Astrocyte of the cerebellum (primary cell): ENCODE measurements at places on chromosomes 13 and 19.

- no peak for DNase-seq
Measured at GRCh38 chr13:70430256-70430655, 322.0 kb upstream of the KLHL1 start.

DNA sequence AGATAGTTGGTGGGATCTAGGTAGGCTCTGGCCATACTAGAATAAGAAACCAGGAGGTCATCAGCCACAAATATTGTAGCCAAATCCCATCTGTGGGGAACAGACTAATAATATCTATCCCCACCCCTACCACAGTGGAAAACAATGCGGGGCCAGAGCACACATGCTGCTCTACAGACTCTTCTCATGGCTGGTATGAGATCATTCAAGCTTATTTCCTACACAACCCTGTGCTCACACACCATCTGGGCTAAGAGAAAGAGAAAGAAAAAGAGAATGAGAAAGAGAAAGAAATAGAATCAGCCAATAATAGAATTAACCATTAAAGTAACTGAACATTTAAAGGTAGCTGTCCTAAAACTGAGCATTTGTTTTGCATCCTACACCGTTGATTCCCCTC, 1268.4 kb upstream of the SPRY2 start:
- no peak for DNase-seq

DNA sequence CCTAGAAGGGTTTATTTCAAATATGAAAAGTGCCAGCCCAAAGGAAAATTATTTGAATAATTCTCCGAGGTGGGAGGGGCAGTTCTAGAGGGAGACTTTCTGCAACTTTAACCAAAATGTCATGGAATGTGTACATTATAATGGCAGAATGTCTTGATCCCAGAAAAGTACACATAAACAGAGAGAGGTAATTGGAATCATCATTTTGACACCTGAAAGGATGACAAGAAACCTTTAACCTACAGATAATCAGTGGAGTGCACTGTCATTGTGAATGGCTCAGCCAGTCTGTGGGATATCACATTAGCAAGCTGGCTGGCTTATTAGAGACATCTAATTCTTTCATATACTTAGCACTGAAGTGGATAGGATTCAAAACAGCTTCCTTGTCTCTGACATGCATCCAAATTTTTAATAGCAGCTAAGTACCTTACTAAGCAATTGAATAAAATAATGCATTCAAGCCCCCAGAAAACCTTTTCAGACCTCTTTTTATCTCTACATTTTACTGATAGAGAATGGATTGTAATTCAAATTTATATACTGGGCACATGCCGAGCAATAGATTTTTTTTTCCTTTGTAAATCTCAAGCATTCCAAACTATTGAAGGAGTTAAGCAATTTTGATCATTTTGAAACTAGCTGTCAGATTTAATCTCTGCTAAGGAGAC, 468.6 kb downstream of the COG6 start:
- DNase-seq = no peak

DNA sequence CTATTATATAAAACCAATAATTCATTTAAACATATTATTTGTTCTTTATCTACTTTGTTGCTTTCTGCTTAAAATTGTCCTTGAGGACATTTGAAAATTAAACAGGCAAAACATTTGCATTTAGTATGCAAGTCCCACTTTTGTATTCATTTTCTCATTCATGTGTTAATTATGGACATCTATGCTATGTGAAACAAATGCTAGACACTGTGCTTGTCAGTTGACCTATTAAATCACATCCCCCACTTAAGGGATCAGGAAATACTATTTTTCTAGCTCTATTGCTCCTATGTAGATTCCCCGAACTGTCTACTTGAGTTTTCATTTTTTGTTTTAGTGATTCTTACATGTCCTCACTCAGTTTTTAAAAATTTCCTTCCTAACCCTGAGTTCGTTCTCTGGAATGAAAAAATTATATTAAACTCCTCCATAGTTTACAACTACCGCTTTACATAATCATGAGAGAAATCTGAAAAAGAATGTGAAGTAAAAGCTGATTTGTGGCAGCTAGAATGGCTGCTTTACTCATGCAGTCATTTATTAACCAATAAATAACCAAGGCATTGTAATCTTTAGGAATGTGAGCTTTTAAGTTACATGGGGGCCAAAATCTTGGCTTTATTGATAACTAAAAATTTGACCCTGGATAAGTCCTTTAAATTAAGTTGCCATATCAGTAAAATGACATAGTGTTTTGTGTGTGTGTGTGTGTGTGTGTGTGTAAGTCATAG, 188.5 kb downstream of the LIG4 start:
- DNase-seq = no peak

DNA sequence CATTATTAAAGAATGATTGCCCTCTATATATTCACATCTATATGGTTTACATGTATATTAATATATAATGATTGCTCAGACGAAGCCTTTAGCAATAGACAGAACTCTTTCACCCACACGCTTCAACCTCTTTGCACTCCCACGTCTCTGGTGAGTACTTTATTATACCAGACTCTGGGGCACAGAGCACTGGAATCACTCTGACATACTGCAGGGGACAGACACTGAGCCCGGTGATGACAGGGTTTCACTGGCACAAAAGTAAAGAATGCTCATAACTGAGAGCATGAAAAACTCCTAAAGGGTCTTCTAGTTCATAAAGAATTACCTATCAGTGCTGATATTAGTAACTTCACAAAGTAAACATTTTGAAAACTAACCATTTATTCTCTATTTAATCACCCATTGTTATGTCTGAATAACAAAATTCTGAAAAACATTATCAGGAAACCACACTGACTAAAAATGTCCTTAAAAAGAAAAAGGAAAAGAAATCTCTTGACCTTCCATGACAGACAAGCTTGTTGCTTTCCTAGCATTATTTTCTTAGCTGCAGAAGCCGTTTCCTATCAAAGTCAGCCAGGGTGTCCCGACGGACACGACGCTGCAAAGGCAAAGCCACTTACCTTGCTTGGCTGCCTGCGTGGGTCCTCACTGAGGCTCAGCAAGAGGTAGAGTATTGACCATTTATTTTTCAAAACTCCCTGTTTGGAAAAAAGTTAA, 29.1 kb downstream of the TUBGCP3 start:
- no peak for DNase-seq

DNA sequence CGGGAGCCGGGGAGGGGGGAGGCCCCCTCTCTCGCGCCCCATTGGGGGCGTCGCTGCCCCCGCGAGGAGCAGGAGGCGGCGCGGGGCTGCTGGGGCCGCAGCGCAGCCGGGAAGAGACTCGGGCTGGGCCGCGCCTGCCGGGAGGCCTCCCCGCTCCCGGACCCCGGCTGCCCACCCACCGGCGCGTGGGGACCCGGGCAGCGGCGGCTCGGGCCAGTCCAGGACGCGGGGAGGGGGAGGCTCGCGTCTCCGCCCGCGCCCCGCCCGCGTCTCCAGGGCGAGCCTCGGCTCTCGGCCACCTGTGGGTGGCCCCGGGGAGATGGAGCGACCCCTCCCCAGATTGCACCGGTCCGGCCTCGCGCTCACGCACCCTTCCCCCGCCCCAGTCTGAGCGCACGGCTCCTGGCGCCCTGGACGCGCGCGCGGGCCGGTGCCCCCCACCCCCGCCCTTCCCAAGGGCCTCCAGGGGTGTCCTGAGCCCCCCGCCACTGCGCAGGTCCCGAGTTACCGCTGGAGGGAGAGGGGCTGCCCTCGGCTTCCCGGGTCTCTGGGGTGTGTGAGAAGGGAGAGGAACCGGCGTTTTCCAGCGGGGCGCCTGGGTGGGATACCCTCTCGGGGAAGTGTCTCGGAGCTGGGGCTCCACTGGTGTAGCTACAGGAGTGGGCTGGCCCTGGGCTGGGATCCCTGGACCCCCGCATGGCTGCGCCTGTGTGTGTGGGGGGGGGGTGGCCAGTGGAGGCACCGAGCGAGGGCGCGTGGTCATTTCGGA, 645 bp downstream of the PALM start:
- no peak for DNase-seq

DNA sequence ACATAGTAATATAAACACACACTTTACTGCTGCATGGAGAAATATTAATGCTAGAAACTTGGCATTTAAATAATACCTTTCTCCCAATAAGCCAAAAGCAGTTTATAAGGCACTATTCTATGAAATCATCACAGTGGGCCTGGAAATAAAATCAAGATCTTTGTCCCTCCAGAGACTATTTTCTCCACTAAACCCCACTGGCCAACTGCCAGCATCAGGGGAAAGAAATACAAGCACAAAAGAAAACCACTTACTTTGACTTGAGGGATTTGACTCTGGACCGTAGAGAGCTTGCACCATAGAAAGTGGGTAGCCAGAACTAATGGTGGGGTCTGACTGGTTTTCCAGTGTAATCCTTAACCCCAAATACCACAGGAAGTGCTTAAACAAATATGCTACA, 71.9 kb downstream of the DCLK1 start:
- peak; percentile 62 for DNase-seq

DNA sequence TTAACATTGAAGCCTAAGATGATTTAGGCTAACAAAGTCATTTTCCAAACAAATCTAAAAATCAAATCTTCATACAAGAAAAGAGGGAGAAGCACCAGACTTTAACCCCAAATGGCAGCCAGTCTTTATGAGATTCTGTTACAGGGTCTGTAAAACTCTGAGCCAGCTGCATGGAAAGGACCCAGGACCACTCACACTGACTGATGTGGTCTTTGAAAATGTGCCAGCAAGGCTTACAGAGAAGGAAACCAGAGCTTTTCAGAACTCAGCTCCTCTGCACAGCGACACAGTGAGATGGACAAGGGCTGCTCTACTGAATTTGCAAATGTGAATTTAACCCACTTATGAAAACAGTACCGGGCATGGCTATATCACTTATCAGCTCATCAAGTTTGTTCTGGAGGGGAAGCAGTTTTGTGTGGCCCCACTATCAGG, 98.8 kb upstream of the SERP2 start:
- no peak for DNase-seq

- DNase-seq = no peak
Measured at GRCh38 chr13:95269756-95270155, 31.5 kb downstream of the ABCC4 start.

DNA sequence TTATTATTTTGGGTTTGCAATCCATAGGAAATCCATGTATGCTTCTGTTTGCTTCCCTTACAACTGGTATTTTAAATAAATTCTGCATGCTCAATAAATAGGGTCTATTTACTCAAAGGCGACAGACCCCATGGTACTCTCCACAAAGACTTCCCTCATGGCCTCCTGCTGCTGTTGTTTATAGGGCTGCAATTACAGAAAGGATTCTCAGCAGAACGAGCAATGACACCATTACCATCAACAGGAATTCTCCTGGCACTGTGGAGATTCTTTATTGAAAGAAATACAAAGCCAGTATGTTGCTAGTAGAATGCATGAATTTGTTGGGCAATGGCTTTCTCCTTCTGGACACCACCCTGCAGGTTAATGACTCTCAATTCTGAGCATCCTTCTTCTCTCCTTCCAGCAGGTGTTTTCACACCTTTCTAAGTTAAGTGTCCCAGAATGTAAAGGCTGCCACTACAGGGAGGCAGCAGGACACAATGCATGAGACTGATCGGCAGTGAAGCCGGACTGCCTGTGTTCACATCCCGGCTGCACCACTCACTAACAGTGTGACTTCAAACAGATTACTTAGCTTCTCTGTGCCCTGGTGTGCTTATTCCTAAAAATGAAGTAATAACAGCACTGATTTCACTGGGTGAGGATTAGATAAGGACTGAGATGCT, 360.2 kb downstream of the DNAJC15 start:
- no peak for DNase-seq

- DNase-seq = no peak
Measured at GRCh38 chr19:14632286-14632685, 42.4 kb downstream of the ADGRE3 start.

- peak; percentile 44 for DNase-seq
Measured at GRCh38 chr13:50990818-50991506, 81.4 kb downstream of the RNASEH2B start.

- no peak for DNase-seq
Measured at GRCh38 chr13:31805841-31806240, 66.5 kb downstream of the RXFP2 start.

DNA sequence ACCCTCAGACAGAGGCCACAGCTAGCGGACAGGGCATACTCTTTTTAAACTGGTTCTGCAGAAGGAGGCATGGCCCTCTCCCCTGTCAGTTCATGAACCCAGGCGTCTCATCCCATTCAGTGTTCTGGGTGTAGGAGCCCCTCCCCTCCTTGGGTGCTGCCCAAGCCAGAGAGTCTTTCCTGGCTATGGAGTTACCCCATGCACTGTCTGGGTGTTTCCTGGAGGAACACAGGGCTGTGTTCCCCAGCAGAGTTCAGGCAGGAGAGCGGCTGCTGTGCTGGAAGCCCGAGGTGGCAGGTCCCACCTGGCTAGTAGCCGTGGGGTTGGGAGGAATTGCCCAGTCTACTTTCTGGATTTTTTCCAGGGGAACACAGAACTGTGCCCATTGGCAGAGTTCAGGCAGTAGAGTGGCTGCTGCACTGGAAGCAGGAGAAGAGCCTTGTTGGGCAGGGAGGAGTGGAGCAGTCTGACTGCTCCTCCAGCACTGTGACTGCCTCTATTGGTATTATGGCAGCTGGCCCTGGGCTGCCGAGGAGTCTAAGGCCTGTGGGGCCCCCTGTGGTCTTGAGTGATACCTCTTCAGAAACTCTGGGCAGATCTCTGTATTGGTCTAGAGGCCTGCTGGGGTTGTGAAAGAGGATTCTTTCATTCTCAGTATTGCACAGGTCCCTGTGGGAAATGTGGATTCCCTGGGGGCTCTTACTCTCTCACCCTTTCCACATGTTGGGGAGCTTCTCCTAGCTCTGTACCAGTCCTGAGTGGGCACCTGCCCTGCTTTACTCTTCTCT, 168.3 kb downstream of the PCDH20 start:
- DNase-seq = no peak

DNA sequence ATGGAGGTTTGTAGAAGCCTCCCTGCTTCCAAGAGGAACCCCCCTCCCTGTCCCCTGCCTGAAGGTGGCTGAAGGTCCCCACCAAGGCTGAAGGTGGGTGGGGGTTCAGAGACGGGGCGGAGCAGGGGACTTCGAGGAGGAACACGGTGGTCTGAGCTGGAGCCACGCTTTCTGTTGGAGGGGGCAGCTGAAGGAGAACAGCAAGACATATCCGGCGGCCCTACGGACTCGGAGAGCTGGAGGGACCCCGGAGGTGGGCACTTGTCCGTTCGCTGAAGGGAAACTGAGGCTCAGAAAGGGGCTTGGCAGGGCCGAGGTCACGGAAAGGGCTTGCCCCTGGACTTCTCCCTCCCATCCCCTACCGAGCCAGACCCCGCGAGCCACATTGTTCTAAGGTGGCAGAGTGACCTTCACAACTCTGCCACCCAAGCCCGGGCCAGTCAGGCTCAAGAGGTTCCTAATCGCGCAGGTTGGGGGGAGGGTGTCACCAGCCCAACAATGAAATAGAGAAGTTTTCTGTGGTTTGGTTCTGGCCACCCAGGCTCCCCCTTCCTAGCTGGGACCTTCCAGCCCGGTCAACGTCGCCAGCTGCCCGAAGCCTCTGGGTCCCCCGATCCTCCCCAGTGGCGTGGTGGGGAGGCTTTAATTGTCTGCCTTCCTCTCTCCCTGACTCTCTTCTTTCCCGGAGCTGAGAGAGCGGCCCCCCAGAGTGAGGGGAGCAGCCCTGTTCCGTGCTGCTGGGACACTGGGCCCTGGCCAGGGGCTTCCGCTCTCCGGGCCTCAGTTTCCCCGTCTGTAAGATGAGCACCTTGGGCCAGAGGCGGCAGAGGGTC, 15.5 kb upstream of the KCNN1 start:
- no peak for DNase-seq

- no peak for DNase-seq
Measured at GRCh38 chr13:33497146-33497845, 211.7 kb upstream of the STARD13 start.

- no peak for DNase-seq
Measured at GRCh38 chr13:60647547-60647946, 250.5 kb downstream of the TDRD3 start.

GRCh38 chr19:30307191-30307974, 64.8 kb upstream of the ZNF536 start:
- DNase-seq = no peak
